T-helper 2 cell (primary cell): ENCODE measurements at places on chromosomes 13 and 19.

GRCh38 chr13:102318233-102318632, 83.6 kb downstream of the FGF14 start:
- DNase-seq: no peak

GRCh38 chr19:33022472-33023116, 42.1 kb downstream of the RHPN2 start:
- no peak for DNase-seq

DNA sequence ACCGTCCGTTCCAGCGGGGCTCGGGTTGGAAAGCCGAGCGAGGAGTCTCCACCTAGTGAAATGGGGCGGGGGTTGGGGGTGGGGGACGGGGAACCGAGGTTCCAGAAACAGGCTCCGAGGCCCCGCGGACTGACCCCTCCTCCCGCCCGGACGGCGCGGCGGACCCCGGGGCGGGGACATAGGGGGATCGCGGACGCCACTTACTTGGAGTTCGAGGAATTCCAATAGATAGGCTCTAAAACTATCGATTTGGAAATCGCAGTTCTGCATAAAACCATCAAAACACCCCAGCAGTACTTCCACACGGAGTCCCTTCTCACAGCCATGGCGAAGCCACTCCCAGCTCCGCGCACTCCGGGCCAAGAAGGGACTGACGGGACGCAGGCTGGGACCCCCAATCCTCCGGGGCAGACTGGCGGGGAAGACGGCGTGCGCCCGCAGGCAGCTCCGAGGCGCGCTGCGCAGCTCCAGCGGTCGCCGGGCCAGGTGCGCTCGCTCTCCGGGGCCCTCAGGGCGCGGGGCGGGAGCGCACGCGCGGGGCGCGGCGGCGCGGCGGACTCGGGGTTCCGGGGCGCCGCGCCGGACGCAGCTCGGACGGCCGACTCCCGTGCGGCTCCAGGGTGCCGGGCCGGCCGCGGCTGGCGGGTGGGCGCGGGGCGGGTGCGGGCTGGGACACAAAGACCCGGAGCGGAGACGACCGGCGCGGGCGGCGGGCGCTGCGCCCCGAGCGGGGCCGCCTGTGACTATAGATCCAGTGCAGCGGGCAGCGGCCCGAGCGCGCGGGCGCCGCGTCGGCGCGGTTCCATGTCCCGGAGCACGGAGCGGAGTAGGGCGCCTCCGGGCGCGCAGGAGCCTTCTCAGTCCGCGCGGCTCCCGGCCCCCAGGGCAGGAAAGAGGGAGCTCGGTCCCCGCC, 567 bp downstream of the EFNB2 start:
- no peak for DNase-seq

DNA sequence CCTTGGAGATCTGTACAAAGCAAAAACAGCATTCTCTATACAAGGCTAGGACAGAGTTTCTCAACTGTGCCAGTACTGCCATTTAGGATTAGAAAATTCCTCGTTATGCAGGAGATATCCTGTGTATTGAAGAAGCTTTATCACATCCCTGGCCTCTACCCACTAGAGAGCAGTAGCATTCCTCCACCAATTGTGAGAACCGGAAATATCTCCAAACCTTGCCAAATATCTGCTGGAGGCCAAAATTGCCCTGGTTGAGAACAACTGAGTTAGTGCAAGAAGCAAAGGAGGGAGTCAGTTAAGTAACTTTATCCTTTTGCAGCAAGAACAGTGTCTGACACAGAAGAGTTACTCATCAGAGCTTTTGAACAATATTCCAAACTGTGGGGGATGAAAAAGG, 16.2 kb upstream of the FREM2 start:
- no peak for DNase-seq
